ENCODE measurements at places on chromosomes 3 and 15.

GRCh38 chr3:52838561-52839267, 3.9 kb upstream of the MUSTN1 start:
- DNase-seq = no peak

DNA sequence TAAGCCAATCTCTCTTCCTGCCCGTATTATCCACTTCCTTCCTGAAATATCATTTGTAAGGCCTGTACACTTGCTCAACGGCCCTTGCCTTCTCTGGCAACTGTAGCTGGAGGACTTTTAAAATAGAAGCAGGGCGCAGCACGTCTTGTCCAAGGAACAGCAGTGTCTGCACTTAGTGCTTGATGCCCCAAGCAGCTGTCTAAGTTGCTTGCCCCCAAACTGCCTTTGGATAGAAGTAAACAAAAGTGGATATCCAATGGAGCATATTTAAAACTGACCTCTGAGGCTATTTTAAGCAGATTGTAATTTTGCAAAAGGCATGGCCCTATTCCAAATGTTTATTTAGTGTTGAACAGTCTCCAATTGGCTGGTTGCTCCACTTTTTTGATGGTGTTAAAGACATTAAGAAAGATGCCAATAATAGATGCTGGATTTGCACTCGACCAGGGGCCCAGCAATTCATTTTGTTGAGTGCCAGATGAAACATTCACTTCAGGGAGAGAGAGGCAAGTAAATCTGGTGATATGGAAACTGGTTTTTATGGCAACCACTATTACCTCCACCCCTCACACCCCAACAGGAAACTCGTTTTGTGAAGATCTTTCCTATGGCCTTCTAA, 526.8 kb upstream of the TBL1XR1 start:
- DNase-seq = no peak

DNA sequence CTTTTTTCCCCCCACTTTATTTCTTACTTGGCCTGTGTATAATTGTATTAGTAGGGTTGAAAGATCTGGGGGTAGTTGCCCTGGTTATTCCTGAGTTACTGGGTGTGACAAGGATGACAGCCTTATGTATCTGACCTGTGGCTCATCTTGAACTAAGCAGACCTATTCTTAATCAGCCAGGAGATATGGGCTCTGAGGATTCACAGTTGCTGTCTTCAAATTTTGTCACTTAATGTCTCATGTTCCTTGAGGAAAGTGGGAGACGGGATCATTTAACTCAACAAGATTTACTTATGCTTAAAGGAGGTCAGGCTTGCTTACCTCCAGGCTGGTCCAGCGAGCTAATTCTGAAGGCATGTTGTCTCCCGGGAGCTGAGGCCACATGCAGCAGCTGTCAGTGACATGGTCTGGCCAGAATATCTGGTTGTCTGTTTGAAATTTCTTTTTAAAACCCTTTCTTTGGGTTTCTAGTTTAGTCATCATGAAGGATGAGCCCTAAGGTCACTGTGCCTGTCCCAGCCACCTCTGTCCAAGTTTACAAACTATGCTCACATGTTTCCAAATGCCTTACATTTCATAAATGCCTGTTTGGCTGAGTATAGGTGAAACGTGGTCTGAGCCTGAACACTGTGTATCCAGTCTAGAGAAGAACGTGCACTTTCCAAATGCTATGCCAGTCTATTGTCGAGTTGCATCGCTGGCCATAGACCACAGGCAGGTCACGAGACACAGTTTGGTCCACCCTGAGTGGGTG, 26.8 kb downstream of the LRTM1 start:
- no peak for DNase-seq

- DNase-seq = no peak
Measured at GRCh38 chr3:177820683-177821316, 623.5 kb upstream of the TBL1XR1 start.

GRCh38 chr3:52531860-52532516, 1.7 kb downstream of the NT5DC2 start:
- DNase-seq = no peak

GRCh38 chr3:196941729-196942225, 551 bp downstream of the NCBP2 start:
- DNase-seq = peak; percentile 73

DNA sequence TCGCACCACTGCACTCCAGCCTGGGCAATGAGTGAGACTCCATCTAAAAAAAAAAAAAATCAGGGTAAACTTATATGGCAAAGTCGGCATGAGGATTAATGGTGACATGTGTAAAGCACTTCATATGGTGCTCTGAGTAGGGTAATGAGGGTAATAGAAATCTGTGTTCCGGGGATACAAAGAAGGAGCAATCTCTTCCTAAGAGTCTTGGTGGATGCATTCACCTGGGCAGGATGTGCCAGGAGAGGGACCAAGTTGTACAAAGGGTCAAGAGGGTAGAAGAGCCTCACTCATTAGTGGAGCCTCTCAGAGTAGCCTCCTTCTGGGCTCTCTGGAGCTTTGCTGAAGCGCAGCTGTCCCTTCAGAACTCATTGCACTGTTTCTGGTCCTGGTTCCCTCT, 9.3 kb upstream of the CX3CR1 start:
- DNase-seq = peak; percentile 8

- DNase-seq = no peak
Measured at GRCh38 chr3:36763850-36764703, at the start of gene DCLK3. Gene DCLK3, minus strand, starts transcription at chr3:36764553. Its CDS starts 290 bp downstream, at chr3:36764263.

- DNase-seq = no peak
Measured at GRCh38 chr3:94778814-94779494, 716.1 kb downstream of the NSUN3 start.

DNA sequence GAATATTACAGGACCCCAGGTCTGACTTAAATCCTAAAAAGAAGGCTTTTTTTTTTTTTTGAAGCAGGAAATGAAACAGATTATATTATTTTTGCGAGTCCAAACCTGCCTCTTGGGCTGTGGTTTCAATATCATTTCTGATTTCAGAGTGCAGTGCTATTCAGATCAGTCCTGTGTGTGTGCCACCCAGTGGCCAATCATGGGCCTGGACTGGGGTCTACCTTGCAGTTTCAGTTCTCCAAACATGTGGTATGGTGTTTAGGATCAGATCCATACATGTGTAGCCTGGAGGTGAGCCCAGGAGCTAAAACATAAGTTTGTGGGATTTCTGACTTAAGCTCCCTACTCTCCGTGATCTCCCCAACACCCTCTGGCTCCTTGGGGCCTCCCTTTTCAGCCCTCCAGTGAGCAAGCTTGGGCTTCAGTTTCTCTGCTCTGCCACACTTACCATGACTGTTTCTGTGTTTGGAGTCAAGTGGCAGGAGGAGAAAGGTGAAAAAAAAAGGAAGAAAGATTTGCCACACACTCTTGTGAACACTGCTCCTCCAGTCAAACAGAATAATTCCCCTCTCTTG, 12.1 kb upstream of the THSD4 start:
- DNase-seq = peak; percentile 38

- DNase-seq = no peak
Measured at GRCh38 chr3:114714957-114715460, 421.2 kb downstream of the TIGIT start.

DNA sequence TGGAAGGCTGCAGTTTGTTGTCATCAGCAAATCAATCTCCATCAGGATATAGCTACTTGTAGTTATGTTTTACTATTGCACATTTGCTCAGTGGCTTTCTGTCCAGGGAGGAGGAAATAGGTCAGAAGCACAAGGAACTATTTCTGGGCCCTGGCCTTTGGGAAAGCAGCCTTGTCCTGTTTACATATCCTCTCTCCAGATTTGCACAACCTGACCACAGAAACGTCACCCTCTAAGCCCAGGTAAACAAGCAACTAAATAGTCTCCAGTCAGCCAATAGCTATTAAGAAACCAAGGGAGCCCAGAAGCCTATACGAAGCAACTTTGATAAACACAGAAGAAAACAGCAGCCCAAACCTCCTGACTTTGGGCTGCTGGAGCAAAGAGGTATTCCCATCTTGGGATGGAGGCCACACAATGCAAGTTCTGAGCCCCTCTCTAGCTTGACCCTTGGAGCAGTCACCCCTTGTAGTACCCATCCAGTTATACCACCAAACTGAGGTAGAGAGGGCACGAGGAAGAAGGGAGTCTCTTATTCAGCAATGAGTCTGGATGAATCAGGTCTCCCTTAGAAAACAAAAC, 2.3 kb upstream of the FEM1B start:
- no peak for DNase-seq

GRCh38 chr15:58484791-58485600, 53.2 kb downstream of the LIPC start:
- DNase-seq = no peak

DNA sequence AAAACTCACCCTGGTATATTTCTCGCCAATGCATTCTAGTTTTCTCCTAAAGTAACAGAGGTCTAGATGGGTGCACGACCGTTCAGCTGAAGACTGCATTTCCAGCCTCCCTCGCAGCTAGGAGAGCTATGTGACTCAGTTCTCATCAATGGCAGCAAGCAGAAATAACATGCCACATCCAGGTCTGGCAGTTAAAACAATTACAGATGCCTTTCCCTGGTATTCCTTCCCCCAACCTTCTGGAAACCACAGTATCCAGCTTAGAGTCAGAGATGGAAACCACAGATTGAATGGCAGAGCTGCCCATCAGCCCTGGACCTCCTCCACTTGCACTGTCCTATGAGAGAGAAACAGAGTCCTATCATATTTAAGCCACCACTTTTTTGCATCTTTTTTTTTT, 4.8 kb downstream of the HAPLN3 start:
- no peak for DNase-seq

- DNase-seq = no peak
Measured at GRCh38 chr3:70308760-70309159, 3.7 kb downstream of the MDFIC2 start.

DNA sequence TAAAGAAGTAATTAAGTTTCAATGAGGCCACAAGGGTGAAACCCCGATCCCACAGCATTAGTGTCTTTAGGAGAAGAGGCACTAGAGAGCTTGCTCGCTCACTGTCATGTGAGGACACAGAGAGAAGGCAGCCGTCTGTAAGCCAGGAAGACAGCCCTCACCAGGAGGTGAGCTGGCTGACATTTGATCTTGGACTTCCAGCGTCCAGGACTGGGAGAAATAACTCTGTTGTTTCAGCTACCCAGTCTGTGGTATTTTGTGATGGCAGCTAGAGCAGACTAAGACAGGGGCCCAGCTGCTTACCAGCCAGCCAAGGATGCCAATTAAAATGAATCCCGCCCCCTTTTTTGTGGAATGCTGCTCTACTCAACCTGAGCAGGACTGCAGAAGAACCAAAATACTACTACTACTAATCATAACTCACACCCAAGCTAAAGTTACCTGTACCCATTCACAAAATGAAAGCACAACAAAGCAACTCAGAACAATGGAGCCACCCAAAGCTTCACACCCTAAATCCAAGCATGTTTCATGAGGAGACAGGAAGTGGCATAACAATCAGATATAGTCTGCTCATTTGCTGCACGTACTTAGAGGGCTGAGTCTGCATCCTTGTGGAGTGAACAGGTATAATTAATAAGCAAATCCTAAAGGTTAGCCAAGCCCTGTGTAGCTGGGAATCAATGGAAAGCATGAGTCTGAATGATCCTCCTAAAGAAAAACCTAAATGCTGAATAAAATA, 35.6 kb upstream of the RHCG start:
- DNase-seq = no peak

All from left forelimb (tissue), 1 donor.